ENCODE measurements at places on chromosomes 3 and 15. TPM values are rescaled to one million over a fixed set of nuclear protein-coding genes. Genes with fewer than 3 reads are reported as not detected.

Gene TMEM108
- 3.4 TPM for total RNA-seq

DNA sequence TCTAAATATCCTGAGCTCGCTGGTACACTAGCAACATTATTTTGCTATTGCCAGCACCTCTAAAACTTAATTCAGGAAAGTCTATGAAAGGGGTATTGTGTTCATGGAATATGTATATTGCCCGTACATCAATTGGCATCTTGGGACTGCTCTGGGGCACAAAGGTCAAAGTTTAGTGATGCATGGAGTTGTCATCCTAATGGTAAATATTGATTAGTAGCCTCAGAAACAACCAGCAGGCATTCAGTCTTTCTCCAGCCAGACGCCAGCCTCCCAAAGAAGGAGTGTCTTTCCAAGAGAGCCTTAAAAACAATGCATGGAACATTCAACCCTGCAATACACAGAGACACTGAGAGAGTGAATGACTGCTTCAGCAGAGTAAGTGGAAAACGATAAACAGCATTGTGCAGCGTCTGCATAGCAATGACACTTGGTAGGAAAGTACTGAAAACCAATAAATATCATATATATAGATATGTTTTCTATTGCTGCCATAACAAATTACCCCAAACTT lies 377.3 kb downstream of the SHQ1 start:
- no peak for DNase-seq

Gene FGF12
- total RNA-seq, result 3.3 TPM

GRCh38 chr3:125587039-125587648 lies 8.2 kb downstream of the OSBPL11 start:
- no peak for DNase-seq

Gene SLC15A2
- total RNA-seq, result 4.5 TPM

DNA sequence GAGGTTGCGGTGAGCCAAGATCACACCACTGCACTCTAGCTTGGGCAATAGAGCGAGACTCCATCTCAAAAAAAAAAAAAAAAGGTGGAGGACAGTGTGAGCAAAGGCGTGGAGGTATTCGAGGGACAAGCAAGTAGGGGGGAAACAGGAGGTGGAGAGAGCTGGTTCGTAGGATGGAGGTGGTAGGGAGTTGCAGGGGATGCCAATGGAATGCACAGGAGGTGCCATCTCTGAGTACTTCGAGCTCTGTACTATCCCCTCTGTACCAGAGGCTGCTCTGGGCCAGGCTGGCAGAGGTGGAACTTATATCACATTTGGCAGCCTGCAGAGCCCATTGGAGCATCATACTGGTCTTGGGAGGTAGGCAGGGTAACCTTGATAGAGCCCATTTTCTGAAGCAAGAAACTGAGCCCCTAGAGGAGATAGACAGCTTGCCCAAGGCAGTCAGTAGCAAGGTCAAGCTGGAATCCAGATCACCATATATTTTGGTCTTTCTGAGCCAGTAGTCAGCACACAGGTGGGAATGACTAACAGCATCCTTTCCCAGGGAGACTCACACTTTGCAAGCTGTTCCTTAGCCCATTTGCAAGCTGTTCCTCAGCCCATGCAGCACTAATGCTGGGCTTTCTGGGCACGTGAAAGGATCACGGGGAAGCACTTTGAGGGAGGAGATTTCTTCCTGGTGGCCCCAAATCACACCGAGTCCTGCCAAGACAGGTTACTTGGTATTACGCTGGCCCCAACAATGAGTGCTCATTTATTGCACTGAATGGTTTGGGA lies 9.2 kb upstream of the CCDC33 start:
- DNase-seq, result no peak

Gene SH3BP5
- total RNA-seq, result 5.9 TPM

Gene ITPKA
- 18.3 TPM for total RNA-seq

Gene IGDCC3
- not detected for total RNA-seq

DNA sequence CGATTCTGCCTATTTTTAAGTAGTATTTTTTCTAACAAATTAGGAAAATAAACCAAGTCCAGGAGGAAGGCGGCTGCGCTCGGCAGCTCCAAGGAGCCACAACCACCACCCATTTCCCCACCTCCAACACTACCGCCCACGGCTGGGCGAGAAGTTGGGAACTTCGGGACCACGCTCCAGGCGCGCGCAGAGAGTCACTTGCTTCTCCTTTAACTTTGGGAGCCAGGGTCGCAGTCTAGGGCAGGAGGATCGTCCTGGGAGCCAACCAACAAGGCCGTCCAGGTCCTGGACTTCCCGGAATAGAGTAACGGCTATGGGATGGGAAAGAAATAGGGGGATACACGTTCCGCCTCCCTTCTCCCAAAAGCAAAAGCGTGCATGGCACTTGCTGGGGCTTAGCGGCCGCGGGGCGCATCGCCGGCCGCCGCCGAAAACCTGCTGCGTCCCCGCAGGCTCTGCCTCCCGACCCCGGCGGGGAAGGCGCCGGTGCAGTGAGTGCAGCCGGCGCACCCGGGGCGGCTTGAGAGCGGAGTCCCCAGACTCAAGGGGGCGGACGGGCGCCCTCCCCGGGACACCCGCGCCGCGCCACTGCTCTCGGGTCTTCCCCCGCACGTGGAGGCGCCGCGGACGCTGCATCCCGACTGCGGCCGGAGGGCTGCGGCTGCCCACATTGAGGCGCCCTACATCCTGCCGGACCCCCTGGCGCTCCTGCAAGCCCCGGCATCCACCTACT lies 699 bp downstream of the MEGF11 start:
- no peak for DNase-seq

Gene SOX14
- not detected for total RNA-seq

DNA sequence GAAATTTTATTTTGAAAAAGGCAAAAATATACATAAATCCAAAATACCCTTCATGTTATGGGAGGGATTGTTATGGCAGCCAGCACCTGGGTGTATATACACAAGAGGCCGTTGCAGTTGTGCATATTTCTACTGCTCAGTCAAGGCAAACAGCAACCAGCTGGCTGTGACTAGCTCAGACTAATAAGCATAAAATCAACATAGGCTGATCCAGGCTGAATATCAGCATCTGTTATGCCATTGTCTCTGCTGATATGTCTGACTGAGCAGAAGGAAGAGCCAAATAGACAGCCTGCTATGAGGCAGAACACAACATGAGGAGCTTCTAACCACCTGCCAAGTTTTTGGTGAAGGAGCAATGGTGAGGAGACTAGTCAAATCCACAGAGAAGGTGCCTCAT lies 457.5 kb upstream of the ALCAM start:
- DNase-seq, result no peak

- no peak for DNase-seq
These were observed 60.1 kb downstream of the UACA start for GRCh38 chr15:70703096-70703878.

All from mucosa of descending colon (tissue), 3 donors.